Dermis blood vessel endothelial cell (primary cell): ENCODE measurements at places on chromosomes 4 and X. TPM values are rescaled to one million over a fixed set of nuclear protein-coding genes. Genes with fewer than 3 reads are reported as not detected.

HERC6 gene
- 7.8 and 11.5 TPM in 2 replicates for total RNA-seq

GRCh38 chrX:11337292-11338009 is 44.2 kb downstream of the AMELX start:
- DNase-seq, result no peak

GRCh38 chr4:27685091-27685490 is 824.5 kb downstream of the STIM2 start:
- no peak for DNase-seq

GRCh38 chr4:139295206-139295941 is 5.9 kb upstream of the NAA15 start:
- peak; percentile 97 for DNase-seq

GRCh38 chr4:163726641-163727040 is 232.2 kb downstream of the TMA16 start:
- no peak for DNase-seq

- DNase-seq, result no peak
These were observed 27.8 kb downstream of the BANK1 start for GRCh38 chr4:101818362-101818761.

BMPR1B gene
- 0.34 and 0.51 TPM in 2 replicates for total RNA-seq

DNA sequence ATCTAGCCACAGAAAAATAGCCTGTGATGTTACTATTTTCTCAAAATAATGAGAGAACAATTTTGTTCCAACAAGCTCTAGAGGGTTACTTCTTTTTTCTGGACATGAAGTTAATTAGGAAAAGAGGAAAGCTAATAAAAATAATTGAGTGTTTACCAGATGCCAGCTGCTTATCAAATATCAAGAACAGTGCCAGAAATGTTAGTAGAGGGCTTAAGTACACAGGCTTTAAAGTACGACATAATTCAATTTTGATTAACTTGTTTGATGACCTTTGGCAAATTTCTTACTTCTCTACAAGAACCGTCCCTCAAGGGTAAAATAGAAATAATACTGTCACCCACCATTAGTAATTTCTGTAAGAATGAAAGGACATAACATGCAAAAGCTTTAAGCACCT is 977.0 kb downstream of the FSTL5 start:
- no peak for DNase-seq

UGT2A1 gene
- total RNA-seq, result under 0.01 and 0.05 TPM in 2 replicates

CCDC110 gene
- 0.42 and 0.68 TPM in 2 replicates for total RNA-seq

DNA sequence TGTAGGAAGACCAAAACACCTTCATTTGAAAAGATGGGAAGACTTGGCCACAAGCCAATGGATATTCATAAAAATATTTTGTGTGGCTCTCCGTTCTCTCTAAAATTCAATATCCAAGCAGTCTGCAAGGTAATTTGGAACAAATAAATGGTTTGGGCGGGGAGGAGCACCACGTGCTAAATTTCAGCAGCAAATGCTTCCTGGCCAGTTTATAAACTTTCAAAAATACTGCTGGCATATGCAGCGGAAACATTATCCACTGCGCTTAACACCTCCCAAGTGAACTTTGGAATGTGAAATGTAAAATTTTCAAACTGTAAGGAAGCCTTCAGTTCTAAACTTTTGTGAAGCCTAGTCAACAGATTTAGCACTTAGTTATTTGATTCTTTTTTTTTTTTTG is 191.0 kb downstream of the NSUN7 start:
- no peak for DNase-seq

DNA sequence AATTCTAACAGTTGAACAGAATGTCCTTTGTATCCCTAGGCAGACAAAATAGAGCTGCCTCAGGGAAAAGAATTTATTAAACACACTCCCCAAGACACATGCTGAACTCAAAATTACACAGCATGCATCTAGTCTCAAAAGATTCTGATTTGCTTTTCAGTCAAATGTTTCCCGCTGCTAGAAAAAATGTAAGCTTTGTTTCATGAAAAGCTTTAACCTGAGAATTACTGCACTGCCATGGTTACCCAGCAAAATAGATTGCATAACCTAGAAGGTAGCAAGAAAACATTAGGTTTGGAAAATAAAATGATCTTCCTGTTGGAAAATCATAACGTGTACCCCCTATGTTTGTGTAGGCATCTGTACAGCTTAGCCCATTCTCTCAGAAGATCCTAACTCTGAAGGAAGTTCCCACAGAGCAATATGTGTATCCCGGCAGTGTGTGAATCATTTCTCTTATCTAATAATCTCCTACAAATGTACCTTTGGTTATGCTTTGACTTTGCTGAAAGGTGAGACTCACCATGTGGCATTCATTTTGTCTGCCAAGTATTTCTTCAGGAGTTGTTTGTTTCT is 646.9 kb downstream of the STPG2 start:
- DNase-seq, result no peak

- no peak for DNase-seq
These were observed 16.3 kb downstream of the PPP3CA start for GRCh38 chr4:101331017-101331416.
